ENCODE measurements at places on chromosomes 16 and 17.

DNA sequence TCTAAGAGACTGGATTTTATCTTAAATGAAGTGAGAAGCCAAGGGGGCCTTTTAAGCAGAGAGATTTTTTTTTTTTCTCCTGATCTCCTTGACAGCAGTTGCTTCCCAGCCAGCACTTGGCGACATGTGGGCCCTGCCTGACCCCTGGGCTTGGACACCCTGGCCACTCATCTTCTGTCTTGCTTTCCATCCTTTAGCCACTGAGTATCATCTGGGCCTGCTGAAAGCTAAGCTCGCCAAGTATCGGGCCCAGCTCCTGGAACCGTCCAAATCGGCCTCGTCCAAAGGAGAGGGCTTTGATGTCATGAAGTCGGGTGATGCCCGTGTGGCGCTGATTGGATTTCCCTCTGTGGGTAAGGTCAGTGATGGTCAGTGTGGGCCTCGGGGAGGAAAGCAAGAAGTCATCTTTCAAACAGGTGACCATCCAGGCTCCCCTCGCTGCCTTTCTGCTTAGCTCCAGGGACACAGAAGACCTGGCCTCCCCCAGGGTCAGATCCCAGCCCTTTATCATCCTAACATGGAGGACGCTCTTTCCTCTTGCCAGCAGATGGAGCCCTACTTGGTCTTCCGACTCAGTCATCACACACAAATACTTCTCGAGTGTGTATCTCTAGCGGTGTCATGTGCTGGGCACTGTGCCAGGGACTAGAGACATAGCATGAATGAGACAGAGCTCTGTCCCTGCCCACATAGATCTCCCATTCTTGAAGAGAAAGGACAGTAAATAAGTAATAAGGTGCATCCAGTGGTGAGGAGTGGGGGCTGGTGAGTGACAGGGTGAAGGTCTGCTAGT is 6.1 kb downstream of the DRG2 start:
- no peak for DNase-seq

GRCh38 chr16:23323224-23324030 is 21.3 kb downstream of the SCNN1B start:
- no peak for DNase-seq

DNA sequence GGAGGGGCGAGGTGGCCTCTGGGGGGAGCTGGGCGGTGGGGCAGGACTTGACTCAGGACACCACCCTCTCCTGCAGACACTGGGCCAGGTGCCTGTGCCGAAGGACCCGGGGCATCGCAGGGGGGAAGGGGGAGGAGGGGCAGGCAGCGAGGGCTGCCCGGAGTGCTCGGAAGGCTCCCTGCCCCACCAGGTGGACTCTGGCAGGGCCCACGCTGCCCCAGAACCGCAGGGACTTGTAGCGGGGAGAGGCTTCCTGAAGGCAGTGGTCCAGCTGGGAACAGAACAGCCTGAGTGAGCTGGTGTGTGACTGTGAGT is 4.4 kb upstream of the HCRT start:
- DNase-seq, result no peak

DNA sequence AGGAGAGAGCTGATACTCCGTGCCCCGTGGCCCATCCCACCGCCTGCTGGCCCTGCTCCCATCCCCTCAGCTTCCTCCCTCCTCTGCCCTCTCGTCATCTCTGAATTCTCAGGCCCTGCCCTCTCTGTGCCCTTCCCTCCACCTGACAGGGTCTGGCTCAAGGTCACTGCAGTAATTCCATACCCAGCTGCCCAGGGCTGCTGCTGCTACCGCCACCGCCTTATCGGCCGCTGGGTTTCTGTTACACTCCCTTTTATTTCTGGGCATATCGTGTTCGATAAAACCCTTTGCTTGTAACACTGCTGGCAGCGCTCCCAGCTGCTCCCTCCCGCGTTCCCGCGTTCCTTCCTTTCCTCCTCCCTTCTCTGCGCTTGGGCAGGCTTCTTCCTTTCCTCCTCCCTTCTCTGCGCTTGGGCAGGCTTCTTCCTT is 1.2 kb downstream of the EPN3 start:
- DNase-seq, result no peak

- DNase-seq, result no peak
Observed at GRCh38 chr17:76709077-76709950, 1.5 kb downstream of the MXRA7 start.

GRCh38 chr17:28992625-28993600 is 12.9 kb downstream of the SEZ6 start:
- DNase-seq, result no peak

GRCh38 chr17:62562656-62563055 is 64.8 kb upstream of the MRC2 start:
- no peak for DNase-seq

DNA sequence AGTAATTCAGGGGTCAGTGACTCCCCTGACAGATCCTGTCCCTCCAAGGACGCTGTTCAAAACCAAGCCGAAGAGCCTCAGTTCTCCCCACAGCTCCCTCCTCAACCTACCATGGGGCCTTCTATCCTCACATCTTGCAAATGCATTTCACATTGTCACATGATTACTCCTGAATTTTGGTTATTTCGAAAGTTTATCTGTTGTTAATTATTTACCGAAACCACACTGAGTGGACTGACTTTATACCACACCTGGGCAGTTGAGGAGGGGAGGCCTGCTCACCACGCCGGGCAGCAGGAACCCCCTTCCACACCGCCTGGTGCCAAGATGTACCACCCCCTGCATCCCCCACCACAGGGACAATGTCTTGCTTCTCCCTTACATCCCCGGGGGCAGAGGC is 4.7 kb downstream of the TIMP2 start:
- DNase-seq, result no peak

- no peak for DNase-seq
Observed at GRCh38 chr17:80695979-80696378, 151.3 kb downstream of the RPTOR start.

DNA sequence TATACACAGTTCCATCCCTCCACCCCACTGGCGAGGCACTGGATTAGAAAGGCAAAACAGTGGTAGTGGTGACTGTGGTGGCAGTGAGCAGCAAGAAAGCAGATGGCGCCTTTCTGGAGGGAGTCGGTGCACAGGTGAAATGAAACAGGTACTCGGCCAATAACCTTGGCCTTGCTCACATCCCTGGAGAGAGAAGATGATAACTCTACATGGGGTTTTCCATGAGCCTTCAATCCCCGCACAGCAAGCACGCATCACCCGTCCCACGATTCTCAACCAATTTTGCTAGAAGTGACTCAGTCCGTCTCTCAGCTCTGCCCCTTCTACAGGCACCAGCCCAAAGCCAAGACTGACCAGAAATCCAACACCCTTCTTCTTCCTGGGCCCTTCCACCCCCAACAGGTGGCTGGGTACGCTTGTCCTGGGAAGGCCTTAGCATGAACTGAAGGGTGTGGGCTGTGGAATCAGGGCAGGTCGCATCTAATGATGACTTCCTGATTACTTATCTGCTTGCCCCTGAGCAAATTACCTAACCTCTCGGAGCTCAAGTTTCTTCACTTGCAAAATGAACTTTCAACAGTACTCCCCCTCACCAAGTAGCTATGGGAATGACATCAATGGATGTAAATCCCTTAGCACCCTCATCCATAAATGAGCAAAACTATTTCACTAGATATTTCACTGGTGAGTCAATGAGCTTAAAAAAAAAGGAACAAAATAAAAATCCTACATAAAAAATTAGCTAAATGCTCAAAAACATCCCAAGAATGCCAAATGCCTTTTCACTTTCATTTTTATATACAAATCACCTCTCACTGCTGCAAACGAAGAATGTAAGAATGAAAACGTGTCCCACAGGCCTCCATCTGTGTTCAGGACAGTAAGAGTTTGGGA is 18.0 kb downstream of the XPO6 start:
- no peak for DNase-seq

- no peak for DNase-seq
Observed at GRCh38 chr17:40962059-40962561, 4.6 kb downstream of the KRT39 start.

DNA sequence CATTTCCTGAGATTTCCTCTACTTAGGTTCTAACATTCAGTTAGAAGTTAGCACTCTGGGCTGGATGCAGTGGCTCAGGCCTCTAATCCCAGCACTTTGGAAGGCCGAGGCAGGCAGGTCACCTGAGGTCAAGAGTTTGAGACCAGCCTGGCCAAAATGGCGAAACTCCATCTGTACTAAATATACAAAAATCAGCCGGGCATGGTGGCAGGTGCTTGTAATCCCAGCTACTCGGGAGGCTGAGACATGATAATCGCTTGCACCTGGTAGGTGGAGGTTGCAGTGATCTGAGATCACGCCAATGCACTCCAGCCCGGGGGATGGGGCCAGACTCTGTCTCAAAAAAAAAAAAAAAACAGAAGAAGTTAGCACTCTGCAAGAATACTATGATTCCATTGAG is 1430.9 kb downstream of the CDH11 start:
- no peak for DNase-seq

DNA sequence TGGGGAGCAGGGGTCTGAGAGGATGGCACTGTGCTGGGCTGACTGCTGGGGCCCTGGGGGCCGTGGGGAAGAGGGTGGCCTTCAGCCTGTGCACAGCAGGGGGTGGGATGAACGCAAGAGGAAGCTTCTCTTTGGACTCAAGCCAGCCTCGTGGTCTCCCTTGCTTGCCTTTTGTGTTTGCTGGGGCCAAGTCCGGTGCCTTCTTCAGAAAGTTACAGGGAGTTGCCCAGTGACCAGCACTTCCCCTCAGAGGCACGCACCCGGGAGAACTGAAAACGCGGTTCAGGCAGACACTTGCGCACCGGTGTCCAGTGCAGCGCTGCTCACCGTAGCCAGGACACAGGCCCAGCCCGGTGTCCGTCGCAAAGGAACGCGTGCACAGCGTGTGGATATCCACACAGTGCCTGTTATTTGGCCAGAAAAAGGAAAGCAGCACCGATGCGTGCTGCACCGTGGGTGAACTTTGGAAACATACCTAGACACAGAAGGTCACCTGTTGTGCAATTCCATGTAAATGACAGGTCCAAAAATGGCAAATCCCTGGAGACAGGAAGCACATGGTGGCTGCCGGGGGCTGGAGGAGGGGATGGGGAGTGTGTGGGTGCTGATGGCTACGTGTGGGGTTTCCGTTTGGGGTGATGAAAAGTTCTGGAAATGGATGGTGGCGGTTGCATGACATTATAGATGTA is 29.4 kb upstream of the NUDT16L1 start:
- no peak for DNase-seq

GRCh38 chr17:76593384-76593826 is 7.7 kb upstream of the ST6GALNAC2 start:
- DNase-seq, result peak; percentile 38
